ENCODE measurements at places on chromosomes 2 and 18.

DNA sequence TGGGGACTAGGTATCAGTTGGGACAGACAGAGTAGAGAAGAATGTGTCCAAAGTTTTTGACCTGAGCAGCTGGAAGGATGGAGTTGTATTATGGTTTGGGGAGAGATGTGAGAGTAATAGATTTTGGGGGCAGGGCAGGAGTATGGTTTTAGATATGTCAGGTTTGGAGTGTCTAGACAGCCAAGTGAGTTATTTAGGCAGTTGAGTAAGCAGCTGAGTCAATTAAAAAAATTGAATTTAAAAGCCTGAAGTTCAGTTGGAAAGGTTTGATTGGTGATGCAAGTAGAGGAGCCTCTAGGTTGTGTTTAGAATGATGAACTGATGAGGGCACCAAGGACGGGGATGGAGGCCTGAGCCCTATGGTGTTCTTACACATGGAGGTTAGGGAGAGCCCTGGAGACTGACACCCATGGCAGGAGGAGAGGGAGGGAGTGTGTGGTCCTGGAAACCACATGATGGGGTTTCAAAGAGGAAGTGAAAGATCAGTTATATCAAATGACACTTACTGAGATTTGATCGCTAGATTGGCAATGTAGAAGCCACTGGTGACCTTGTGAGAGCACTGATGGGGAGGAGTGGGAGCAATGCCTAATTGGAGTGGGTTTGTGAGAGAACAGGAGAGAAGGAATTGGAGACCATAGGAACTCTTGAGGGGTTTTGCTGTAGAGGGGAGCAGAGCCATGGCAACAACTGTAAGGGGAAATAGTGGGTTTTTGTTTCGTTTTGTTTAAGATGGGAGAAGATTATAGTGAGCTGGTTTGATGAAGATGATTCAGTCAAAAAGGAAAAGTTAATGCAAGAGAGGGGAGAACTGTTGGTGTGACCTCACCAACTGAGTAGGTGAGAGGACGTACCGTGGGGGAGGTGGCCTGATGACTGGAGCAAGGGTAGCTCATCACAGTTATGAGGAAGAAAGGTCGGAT lies 10.3 kb downstream of the ITGA6 start:
- DNase-seq, result peak; percentile 65

DNA sequence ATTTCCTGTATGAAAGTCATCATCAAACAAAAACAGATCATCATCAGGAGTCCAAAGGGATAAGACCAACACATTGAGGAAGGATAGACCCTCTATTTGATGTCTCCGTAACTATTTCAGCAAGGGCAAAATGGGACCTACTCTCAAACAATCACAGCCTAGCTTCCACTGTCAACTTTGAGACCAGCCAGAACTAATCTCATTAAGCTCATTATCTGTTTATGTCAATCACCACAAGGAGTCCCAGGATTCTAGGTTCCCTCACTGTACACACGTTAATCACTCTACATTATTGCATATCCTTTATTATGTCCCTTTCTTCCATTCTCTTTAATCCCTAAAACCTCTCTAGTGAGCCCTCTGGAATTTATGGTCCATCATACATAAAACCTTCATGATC lies 370.3 kb upstream of the LINC00305 start:
- DNase-seq, result no peak

DNA sequence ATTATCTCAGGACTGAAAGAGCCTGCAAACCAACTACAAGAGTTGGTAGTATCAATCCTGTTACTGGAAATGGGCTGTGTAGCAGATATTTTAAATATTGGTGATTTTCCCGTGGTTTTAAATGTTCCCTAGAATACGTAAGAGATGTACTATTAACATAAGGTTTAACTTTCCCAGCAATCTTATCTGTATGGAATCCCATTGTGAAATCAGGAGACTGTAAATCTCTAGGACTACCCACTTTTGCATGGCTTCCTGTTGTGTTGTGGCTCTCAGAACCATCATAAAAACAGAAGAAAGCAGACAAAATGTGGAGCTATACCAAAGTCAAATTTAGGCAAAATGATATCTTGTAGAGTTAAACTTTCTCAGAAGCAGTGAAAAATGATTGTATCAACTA lies 641.5 kb upstream of the SETBP1 start:
- no peak for DNase-seq

- no peak for DNase-seq
Measured at GRCh38 chr18:27861539-27861938, 315.4 kb downstream of the CDH2 start.

GRCh38 chr2:204870053-204870452 lies 324.8 kb downstream of the PARD3B start:
- no peak for DNase-seq

DNA sequence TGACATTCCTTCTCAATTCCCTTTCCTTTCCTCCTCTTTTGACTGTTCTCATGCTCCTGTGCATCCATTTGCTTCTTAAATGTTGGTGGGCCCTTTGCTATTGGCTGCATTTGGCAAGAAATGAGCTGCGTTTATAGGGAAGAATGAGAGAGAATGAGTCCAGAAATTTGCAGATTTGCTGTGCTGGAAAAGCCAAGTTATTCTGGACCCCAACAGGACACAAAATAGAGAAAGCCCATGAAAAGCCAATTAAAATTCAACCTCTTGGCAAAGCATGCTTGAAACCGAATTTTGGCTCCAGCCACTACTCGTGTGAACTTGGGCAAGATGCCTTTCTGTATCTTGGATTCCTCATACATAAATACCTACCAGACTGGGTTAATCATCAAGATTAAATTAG lies 1.3 kb upstream of the SCLY start:
- no peak for DNase-seq

GRCh38 chr2:121649149-121649595 lies at the start of gene CLASP1:
Gene CLASP1, minus strand, starts transcription at chr2:121649462. Its CDS starts 43,567 bp downstream, at chr2:121605895.
- DNase-seq, result no peak

Data from activated naive CD4-positive, alpha-beta T cell treated with Interleukin-2 at 50 U/mL for 16 hours (primary cell).